ENCODE measurements at places on chromosomes 2 and 18. TPM values are rescaled to one million over a fixed set of nuclear protein-coding genes. Genes with fewer than 3 reads are reported as not detected.
A peak's percentile ranks its signal among the peaks of the same experiment; 100 is the strongest.

DNA sequence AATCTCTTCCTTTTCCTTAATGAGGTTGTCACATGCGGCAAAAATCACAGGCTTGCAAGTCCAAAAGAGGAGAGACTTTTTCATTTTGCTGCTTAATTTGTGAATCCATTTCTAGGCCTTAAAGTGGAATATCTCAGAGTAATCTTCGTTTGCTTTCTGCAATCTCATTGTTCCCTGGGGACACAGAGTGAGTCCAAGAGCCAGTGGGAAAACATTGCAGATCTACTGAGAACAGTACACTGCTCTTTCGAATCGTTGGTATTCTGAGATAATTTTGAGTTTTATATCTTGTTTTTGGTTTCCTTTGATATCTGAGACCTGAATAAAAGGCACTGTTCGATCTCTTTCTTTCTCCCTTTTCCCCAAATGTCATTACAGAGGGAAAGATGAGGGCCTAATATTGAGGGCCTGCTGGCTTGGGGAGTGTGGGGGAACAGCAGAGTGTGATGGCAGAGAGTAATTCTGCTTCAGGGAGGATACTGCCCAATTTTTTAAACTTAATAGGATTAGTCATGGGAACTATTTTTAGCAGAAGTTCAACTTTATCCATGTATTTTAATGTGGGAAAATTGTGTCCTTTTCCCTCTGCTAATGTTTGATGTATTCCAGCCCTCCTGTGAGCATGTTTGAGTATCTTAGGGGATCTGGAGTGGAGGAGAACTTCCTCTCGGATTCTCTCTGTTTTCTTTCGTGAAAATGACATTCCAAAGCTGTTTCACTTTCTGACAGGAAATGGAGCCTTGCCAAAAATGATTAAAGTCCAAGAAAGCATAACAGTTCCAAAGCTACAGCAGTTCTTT is 418.2 kb upstream of the ZEB2 start:
- no peaks in the 10 kb centered on the region for H3K36me3 ChIP-seq
- H3K27me3 ChIP-seq, result no peaks in the 10 kb centered on the region
- peak overlapping the region; percentile 9 for H3K27ac ChIP-seq
- no peak overlapping the region for H3K4me3 ChIP-seq
- H3K4me1 ChIP-seq, result peaks cover 6% of the 10 kb centered on the region

- DNase-seq, result peak; percentile 42
- H3K27ac ChIP-seq, result peak overlapping the region; percentile 32
- peaks cover 15% of the 10 kb centered on the region for H3K4me1 ChIP-seq
- H3K4me3 ChIP-seq, result no peak overlapping the region
Measured at GRCh38 chr2:168155680-168156079, 91.7 kb downstream of the STK39 start.

DNA sequence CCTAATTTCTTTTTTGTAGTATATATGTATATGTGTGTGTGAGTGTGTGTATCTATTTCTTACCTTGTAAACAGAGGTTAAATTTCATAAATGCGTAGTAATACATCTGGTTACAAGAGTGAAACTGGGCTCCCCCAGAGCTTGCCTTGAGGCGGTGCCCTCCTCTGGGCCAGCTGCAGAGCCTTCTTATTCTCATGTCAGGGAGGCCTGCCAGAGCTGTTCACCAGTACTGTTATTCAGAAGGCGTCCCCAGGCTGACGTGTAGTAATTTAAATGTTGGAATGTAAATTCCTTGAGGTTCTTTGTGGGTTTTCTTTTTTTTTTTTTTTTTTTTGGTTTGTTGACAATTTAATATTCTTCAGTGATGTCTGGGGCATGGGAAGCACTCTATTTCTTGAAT is 11.2 kb downstream of the COPS8 start:
- H3K4me3 ChIP-seq, result no peak overlapping the region
- peaks cover 18% of the 10 kb centered on the region for H3K36me3 ChIP-seq
- H3K27ac ChIP-seq, result peak overlapping the region; percentile 12
- no peaks in the 10 kb centered on the region for H3K27me3 ChIP-seq
- peak; percentile 77 for DNase-seq

SERPINB3 gene
- total RNA-seq, result not detected

All from IMR-90 (cell line).